Liver (tissue), 10 donors: ENCODE measurements at places on chromosomes 11 and 22. TPM values are rescaled to one million over a fixed set of nuclear protein-coding genes. Genes with fewer than 3 reads are reported as not detected.

Gene TRIM68
- 11.2 TPM for total RNA-seq

Gene TMEM151A
- 0.05 TPM for total RNA-seq

Gene SLC6A5
- not detected for total RNA-seq

Gene CARD10
- total RNA-seq: 8.9 TPM
